ENCODE measurements at places on chromosomes 2 and 18.

DNA sequence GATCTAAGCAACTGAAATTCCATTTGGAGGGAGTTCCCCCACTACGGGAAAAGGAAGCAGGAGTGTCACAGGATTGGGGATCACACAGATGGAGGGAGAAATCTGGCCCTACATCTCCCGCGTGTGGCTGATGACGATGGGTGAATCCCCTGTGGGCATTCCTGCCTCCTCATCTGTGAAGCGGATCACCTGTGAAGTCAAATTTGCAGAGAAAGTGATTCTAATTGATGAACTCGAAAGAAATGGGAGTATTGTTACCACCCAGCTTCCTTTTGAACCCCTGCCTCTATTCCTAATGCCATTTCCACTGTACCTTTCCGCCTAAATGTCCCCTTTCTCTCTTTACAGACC lies 92.0 kb downstream of the CMPK2 start:
- no peak for DNase-seq

GRCh38 chr2:55334728-55335127 lies 65.7 kb upstream of the MTIF2 start:
- no peak for DNase-seq

- DNase-seq: no peak
Observed at GRCh38 chr18:78589916-78590437, 389.6 kb upstream of the SALL3 start.

- DNase-seq: peak; percentile 20
Observed at GRCh38 chr2:176484838-176485237, 215.6 kb downstream of the MTX2 start.

DNA sequence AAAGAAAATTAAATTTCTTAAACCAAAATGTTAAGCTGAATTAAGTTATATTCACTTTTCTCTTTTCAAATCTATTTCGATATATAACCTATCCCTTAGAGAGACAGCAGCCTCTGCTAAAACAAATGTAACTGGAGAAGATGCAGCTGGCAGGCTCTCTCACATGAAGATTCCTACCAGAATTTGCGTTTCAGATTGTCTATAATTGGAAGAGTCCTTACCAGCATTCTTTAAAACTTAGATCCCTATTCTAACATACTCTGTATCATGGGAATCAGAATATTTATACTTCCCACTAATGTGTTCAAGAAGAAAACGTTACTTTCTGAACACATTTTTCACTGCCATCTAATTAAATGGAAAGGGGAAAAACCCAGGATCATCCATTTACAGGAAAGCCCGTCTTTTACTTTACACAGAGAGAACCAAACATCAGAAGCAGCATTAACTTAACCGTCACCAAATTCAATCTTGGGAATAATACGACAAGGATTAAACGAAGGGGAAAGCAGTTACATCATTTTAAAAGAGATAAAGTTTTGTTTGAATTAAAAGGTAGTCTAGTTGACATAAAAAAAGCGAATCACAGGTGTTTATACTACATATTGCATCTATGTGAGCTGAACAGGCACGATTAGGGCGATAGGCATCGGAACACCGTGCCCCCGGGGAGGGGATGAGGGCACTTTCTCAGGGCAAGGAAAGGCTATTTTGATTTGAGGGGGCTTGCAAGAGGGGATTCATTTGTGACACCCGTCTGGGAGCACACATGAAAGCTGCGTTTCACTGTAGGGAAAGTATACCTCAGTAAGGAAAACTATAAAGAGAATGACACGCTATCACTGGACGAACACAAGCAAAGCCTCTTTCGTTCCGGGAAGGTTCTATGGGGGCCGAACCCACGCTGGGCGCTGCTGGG lies 1.3 kb downstream of the PTPN2 start:
- DNase-seq: no peak
